Nucleus accumbens (tissue), 56 donors: ENCODE measurements at places on chromosomes 7 and 10.

- no peak for DNase-seq
These were observed 15.1 kb upstream of the ATE1 start for GRCh38 chr10:121942749-121943416.

GRCh38 chr7:18400275-18400674 is 95.3 kb upstream of the HDAC9 start:
- no peak for DNase-seq

DNA sequence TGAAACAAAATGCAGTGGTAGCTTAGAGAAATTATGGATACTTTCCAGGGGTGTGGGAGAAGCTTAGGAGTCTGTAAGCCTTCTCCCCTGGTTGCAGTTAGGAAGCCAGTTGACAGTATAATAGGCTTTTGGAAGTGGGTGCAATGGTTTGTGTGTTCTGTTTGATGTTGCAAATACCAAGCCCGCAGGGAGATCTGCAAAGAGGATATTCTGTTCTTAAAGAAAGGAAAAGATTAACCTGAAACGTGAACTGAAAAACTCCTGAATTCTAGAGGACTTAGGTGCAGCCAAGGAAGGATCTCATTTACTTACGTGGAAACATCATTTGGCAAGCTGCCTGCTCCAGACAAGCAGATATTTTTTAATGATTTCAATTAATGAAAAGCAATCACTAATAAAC is 496.6 kb downstream of the AUTS2 start:
- DNase-seq, result no peak

DNA sequence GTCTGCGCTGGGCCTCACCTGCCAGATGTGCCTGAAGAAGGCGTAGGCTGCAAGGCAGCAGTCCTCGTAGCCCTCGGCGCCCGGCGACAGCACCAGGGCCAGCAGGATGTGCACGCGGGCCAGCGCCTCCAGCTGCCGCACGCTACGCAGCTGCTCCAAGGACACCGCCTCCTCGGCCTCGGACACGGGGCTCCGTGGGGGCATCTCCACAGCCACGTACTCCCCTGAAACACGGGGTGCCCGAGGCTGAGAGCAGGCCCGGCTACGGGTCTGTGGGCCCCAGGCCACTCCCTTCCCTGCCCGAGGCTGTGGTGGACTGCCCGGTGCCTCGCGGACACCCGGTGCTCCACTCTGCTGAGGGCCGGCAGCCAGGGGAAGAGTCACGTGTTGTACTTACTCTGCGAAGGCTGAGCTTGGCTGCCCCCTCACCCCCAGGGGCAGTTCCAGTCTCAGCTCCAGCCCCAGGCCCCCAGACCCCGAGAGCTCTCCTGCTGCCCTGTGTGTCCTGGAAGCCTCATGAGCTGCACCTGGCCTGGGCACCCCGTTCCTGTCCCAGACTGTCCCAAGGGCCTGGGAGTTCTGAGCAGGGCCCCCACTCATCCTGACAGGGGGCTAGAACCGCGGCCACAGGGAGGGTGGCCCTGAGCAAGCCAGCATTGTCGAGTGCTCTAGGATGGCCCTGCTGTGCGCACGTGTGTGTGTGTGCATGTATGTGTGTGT is 62.8 kb downstream of the CFAP46 start:
- DNase-seq, result no peak

- no peak for DNase-seq
These were observed 52.8 kb downstream of the EGFR start for GRCh38 chr7:55071411-55072175.

DNA sequence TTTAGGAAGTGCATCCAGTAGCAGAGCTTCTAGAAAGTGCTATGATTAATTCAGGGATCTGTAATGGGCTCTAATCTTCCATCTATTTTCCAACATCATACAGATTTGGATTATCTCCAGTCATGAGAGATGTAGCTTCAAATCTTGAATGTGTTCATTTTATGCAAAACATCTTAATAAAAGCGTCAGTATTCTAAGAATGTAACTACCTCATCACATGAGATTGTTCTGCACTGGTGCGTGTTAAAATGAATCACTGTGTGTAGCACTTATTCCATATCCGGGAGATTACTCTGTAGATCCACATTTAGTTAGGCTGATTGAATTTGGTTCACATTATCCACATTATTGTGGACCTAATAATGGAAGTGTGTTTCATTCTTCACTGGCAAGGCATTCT is 344.9 kb upstream of the CHRM2 start:
- DNase-seq, result no peak
